ENCODE measurements at places on chromosomes 3 and 15.

GRCh38 chr15:100672959-100673358 lies 70.6 kb downstream of the ASB7 start:
- no peak for DNase-seq

DNA sequence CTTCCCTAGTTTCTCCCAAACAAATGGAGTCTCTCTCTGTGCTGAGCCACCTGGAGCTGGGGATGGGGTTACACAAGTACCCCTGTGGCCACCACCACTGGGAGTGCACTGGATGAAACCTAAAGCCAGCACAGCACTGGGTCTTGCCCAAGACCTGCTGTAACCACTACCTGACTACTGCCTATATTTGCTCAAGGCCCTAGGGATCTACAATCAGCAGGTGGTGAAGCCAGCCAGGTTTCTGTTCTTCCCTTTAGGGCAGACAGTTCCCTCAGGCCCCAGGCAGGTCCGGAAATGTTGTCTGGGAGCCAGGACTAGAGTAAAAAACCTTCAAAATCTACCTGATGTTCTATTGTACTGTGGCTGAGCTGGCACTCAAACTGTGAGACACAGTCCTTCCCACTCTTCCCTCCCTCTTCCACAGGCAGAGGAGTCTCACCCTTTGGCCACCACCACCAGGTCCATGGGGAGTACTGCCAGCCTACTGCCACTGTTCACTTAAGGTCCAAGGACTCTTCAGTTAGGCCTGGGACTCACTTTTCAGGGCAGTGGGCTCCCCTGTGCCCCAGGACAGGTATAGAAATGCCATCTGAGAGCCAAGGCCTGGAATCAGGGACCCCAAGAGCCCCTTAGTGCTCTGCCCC lies 23.8 kb downstream of the C3orf20 start:
- no peak for DNase-seq

DNA sequence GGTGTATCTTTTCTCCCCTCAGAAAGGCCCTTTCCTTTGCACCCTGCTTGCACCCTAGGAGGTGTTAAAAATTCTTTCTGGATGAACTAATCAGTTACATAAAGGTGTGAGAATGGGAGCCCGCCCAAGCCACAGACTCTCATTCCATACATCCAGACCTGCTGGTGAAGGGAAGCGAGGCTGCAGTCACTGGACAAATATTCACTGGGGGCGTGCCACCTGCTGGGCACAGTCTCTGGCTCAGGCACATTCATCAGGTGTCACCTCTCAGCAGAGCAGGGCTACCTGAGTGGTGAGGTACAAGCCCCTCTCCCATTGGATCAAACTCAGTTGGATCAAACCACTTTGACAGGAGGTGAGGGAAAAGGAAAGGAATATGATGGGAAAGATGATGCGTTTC lies 52.0 kb downstream of the NTRK3 start:
- DNase-seq, result no peak

DNA sequence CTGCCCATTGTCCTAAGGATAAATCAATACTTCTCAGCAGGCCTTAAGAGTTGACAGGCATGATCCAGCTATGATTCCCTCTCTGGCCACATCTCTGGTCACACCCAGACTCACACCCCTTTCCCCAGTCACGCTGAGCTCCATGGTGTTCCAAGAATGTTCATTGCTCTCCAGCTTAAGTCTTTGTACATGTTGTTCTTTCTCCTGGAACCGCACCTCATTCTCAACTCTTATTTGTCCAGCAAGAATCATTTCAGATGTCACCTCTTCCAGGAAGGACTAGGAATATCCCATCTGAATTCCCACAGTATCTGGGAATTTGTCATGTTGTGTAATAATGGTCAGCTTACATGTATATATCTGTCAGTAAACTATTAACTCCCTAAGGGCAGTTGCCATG lies 118.3 kb upstream of the GALNT15 start:
- no peak for DNase-seq

DNA sequence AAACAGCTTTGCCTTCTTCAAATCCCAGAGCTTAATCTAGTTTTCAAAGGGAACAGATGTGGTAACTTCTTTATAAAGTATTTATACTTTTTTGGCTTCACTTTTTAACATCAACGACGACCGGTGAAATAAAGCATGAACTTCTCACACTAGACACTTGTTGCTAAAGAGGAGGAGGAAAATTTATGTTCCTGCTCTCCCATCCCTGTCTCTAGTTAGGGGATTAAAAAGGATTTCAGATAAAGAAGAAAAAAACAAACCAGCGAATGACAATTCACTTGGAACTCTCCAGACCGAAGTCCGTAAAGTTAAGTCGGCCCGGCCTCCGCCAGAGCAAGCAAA lies 672 bp downstream of the NEDD4 start:
- no peak for DNase-seq

- DNase-seq, result peak; percentile 25
Observed at GRCh38 chr3:179148616-179149405, 654 bp downstream of the PIK3CA start.

DNA sequence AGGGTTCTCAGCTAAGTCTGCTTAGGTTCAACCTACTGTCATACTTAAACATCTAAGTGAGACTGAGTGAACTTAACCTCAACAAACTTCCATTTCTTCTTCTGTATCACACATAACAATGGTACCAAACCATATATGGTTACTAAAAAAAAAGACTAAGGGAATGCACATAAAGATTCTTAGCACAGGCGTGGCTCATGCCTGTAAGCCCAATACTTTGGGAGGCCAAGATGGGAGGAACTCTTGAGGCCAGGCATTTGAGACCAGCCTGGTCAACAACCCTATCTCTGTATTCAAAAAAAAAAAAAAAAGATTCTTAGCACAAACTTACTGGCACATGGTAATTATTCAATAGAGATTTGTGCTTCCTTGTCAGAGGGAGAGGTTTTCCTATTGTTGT lies 57.9 kb downstream of the ACAP2 start:
- no peak for DNase-seq

- no peak for DNase-seq
Observed at GRCh38 chr15:49876401-49877038, 242.5 kb downstream of the ATP8B4 start.

All from GM12891 (cell line).